Activated CD4-positive, alpha-beta T cell treated with anti-CD3 and anti-CD28 coated beads, Interleukin-2, amount 50 U/mL, for 16 hours (primary cell): ENCODE measurements at places on chromosomes 16 and 17.

DNA sequence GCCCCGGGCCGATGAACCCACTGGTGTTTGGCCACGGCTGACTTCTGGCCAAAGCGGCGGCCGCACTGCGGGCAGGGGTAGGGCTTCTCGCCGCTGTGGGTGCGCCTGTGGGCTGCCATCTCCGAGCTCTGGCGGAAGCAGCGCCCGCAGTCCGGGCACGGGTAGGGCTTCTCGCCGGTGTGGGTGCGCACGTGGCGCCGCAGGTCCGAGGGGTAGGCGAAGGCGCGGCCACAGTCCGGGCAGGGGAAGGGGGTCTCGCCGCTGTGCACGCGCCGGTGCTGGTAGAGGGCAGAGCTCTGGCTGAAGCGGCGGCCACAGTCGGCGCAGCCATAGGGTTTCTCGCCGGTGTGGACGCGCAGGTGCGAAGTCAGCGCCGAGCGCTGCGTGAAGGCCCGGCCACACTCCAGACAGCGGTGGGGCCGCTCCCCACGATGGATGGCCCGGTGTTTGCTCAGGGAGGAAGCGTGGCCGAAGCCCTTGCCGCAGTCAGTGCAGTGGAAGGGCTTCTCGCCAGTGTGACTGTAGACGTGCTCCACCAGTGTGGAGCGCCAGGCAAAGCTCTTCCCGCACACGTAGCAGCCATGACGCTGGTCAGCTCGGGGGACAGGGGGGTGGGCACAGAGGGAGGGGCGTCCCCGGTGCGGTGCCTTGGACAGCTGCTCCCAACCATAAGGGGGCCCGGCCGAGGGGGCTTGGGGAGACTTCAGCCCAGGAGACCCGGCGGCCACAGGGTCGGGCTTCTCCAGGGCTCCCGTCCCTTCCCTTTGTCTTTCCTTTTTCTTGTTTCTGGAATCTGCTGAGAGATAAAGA is 2.7 kb downstream of the ZNF764 start:
- DNase-seq = no peak

DNA sequence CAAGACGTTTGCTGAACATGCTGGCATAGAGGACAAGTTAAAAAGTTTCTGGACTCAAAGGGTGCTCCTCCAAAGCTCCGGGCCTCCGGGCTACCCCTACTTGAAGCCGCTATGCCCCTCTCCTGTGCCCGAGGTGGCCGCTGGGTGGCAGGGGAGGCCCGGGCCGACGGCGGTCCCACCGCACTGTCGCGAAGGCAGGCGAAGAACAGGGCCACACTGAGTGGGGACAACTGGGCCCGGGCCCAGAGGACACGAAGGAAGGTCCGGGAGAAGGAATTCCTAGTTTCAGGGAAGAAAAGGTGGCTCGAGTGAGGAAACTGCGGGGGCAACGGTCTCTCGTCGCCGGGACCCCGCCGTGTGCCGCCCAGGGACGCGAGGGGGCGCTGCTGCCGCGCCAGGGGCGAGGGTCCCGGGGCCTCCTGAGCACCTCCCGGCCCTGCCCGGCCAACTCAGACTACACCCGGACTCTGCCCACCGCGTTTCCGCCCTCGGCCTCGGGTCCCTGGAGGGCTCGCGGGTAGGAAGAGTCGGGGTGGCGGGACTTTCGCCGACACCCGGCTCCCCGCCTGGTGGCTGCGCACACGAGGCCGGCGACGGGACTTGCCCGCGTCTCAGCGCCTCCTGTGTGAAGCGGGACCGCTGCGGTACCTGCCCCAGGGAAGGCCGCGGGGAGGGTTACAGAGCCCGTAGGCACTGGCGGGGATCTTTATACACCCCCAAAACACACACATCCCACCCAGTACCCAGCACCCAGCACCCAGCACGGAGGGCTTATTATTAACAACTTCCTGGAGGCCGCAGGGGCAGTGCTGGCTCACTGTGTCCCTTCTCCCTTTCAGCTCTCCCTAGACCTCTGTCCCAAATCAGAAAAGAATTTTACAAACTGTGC is 772 bp upstream of the CHCT1 start:
- peak; percentile 80 for DNase-seq

- DNase-seq = no peak
Measured at GRCh38 chr16:66693149-66693548, 3.4 kb downstream of the CMTM4 start.

GRCh38 chr17:50556803-50557202 is 3.7 kb upstream of the CACNA1G start:
- DNase-seq = no peak

- no peak for DNase-seq
Measured at GRCh38 chr16:57763285-57764005, 27.9 kb downstream of the KATNB1 start.

DNA sequence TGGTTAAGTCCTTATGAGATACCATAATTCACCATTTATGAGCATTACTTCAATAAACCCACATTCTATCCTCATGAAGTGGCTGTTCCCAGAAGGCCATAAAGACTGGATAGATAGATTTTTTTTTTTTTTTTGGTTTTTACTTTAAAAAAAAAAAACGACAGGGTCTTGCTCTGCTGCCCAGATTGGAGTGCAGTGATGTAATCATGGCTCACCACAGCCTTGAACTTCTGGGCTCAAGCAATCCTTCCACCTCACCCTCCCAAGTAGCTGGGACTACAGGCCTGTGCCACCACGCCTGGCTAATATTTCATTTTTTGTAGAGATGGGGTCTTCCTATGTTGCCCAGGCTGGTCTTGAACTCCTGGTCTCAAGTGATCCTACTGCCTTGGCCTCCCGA is 102.3 kb downstream of the XYLT1 start:
- DNase-seq = no peak

DNA sequence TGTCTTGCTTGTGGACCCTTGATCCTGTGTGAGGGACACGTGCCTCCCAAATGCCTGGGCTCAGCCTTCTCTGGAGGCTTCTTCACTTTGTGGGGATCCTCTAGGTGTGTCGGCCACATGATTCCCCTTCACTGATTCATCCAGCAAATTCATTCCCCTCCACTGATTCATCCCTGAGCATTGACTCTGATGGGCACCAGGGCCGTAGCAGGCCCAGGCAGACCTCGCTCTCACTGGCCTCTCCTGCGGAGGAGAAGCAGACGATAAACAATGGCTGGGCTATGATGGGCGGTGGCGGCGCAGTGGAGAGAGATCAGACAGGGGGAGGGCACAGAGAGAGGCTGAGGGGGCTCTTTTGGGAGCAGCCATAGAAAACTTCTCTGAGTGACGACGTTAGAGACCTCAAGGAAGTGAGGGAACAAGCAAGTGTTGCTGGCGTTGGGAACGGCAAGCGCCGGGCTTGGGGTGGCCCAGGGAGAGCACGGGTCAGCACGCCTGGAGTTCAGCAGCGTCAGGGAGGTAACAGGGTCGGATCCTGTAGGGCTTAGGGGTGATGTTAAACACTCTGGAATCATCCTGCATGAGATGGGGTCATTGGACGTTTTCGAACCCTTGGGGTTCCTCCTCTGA is 17.5 kb upstream of the RPTOR start:
- DNase-seq = no peak

- DNase-seq = no peak
Measured at GRCh38 chr16:66127459-66128370, 238.8 kb upstream of the CDH5 start.

GRCh38 chr17:32658470-32659418 is 172.0 kb downstream of the CDK5R1 start:
- no peak for DNase-seq

GRCh38 chr17:14135906-14136590 is 66.7 kb downstream of the COX10 start:
- no peak for DNase-seq

DNA sequence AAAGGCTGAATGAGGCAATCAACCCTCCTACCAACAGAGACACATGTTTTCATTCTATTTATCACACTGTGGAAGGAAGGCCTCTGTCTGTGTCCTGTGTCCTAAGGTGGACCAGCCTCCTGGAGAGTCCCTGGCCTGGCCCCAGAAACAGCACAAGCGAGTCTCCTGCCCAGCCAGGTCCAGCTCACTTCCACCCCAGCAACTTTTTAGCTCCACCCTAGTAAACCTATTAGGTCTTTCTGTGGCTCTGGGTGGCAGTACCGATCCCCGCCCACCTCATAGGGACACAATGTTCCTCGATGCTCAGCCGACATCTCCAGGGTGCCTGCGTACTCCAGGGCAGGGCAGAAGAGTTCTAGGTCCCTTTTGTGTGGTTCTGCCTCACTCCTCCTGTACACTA is 10.7 kb downstream of the DRC3 start:
- no peak for DNase-seq

DNA sequence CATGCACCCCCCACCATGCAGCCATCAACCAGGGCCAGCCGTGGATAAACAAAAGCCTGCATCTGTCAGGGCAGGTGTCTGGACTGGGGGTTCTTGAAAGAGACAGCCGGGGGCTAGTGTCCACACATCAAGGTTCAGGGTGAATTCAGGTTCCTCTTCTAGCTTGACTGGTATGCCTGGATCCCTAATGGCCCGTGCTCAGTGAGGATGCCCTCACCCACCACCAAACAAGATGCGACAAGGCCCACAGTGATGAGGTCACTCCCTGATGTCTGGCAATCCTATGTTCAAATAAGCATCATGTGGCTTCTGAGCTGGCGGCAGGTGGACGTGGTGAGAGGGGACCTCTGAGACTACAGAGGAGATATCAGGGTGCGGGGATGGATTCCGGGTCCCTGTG is 64.6 kb downstream of the GOSR1 start:
- DNase-seq = no peak

GRCh38 chr16:68229431-68230175 is 6.3 kb downstream of the ESRP2 start:
- DNase-seq = peak; percentile 53

DNA sequence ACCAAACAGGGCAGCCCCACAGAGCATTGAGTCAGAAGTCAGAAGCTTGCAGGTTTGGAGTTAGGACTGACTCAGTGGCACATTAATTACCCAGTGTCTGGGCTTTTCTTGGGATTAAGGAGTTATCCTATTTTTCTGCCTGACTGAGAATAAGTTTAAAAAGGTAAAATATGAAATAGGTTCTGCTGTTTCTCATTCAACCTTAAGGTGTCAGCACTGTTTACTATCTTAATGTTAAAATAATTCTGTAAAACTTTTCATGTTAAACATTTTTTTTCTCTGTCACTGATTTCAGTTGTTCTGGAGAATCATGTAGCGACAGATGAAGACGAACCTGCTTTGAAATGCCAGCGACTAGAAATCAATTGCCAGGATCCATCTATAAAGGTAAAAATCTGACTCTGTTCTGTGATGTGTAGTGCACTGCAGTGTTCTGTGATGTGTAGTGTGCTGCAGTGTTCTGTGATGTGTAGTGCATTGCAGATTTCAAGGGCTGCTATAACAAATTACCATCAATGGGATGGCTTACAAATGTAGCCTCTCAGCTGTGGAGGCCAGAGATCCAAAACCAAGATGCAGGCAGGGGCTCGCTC is 128.0 kb downstream of the LAT start:
- no peak for DNase-seq

DNA sequence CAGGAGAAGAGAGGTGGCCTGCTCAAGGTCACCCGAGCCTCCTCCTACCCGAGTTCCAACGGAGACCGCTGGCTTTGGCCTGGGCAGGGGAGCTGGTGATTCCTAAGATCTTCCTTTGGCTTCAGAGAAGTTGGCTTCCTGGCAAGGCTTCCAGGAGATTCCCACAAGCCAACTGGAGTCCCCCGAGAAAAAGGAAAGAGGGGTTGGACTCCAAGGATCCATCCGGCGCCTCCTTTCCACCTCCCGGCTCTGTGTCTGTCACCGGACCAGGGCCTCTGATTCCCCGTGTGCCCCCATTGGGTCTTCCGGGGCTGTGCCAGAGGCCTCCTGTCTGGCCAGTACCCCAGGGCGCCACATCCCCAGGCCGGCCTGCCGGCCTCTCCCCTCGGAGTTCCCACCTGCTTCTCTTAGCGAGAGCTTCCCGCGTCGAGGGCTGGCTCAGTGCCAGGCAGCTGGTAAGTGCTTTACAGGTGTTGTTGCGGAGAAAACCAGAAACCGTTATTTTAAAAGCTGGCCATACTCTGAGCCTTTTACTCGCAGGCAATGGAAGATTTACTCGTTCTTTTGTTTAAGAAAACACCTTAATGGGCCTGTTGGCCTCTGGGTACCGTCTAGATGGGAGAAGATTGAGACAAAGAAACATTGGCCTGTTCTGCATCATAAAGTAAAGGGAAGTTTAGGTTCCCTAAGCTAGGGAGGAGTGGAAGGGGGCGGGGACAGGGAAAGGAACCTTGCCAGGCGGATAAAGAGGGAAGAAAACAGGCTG is 258.4 kb upstream of the SDK2 start:
- DNase-seq = no peak
